ENCODE measurements at places on chromosomes 3 and 15. TPM values are rescaled to one million over a fixed set of nuclear protein-coding genes. Genes with fewer than 3 reads are reported as not detected.

VEPH1 gene
- 2.5 TPM for total RNA-seq

GRCh38 chr3:169513672-169514071 lies 149.8 kb downstream of the MECOM start:
- no peak overlapping the region for H3K27ac ChIP-seq
- H3K27me3 ChIP-seq: no peaks in the 10 kb centered on the region
- no peak overlapping the region for H3K4me3 ChIP-seq

DNA sequence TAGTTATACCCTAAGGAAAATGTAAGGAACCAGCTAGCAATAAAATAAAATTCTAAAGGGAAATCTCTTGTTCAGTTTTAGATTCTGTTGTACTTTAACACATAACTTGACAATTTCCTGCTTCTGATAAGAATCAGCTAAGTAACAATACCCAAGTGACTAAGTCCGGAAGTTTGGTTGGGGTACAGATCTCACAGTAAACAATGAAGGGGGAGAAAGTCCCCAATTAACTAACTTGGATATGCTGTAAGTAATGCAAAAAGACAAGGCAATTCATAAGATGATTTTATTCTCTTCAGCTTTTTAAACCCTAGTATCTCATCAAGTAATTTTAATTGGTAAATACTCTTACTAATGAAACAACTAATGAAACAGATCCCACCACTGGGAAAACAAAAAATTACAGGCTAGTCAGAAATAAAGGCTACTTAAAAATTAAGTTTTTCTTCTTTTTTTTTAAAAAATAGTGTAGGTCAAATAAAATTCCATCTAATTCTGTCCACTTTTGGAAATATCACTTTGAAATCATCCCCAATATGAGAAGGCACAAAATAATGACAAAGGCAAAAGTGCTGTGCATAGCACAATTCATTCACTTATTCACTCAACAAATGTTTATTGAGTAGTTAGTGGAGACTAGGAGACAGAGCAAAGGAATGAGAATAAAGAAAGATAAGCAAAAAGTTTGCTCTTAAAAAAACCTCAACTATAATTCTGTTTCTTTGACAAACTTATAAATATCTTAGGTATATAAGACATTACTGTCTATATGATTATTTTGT lies 37.8 kb upstream of the IL20RB start:
- H3K4me1 ChIP-seq: peaks cover 9% of the 10 kb centered on the region
- no peak overlapping the region for H3K4me3 ChIP-seq
- DNase-seq: no peak

DNA sequence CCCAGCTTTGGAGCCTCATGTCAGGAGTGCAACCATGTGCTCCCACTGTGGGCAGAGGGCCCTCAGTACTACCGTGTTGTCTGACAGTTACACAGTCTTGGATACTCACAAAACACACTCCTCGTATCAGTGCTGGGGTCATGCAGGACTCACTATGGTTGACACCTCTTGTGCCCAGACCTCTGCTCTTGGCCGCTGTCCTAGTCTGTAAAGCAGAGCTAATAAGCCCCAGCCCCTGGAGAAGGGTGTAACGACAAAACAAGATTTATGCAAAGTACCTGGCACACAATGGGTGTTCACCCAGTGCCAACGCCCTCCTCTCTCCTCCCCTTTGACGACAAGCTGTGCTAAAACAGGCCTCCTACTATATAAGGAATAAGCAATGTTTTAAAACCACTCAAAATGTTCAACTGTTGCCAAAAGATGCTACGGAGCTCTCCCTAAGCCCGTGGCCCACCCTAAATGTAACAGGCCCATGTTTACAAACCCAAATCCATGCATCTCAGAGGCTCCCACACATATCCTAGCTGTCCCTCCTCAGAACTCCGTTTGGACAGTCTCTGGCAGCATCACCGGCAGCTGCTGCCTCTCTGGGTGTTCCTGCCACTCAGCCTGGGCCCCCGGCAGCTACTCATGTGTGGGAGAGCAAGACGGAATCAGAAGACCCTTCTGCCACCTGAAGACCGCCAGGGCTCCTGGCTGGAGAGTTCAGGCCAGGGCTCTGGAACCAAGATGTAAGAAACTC lies 65.8 kb downstream of the MRPL46 start:
- DNase-seq: no peak
- H3K27me3 ChIP-seq: no peaks in the 10 kb centered on the region
- no peaks in the 10 kb centered on the region for H3K36me3 ChIP-seq
- H3K4me1 ChIP-seq: peaks cover 29% of the 10 kb centered on the region
- H3K27ac ChIP-seq: peak overlapping the region; percentile 78

- H3K4me1 ChIP-seq: no peaks in the 10 kb centered on the region
- H3K4me3 ChIP-seq: no peak overlapping the region
- H3K27me3 ChIP-seq: no peaks in the 10 kb centered on the region
- DNase-seq: peak; percentile 40
Measured at GRCh38 chr15:44735482-44736180, 697 bp upstream of the TRIM69 start.

GRCh38 chr3:174533286-174533685 lies 325.8 kb upstream of the NAALADL2 start:
- no peaks in the 10 kb centered on the region for H3K27me3 ChIP-seq
- H3K4me1 ChIP-seq: no peaks in the 10 kb centered on the region
- no peaks in the 10 kb centered on the region for H3K36me3 ChIP-seq
- DNase-seq: no peak
- H3K27ac ChIP-seq: no peak overlapping the region

DNA sequence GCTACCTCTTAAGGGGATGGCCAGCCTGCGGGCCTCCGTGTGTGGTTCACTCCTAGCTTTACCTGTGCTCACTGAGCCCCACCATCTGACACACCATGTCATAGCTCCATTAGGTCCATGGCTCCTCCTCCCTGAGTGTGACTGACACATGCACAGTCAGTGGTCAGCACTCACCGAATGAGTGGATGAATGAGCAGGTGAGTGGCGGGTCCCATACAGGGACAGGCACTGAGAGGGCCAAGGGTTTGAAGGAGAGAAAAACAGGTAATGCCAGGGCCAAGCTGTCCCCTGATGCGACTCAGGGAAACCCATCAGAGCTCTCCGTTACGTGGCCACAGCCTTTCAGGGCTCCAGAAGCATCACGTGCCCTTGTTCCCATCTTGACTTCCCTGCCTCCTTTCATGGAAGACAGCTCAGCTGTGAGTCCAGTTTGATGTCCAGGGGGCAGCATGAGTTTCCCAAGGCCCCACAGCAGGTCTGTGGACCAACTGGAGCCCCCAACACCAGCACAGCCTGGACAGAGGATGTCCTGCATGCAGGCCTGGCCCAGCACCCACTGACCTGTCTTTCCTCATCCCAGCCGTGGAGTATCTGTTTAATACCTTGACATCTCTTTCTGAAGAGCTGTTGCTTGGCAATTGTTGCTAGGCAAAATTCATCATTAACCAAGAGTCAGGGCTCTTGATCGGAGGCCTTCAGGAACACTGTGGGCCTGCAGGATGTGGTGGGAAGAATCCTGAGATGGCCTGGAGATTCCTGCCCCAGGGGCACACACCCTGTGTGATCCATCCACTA lies 84.4 kb downstream of the PLXNA1 start:
- H3K27me3 ChIP-seq: no peaks in the 10 kb centered on the region
- DNase-seq: no peak
- no peak overlapping the region for H3K4me3 ChIP-seq
- no peaks in the 10 kb centered on the region for H3K36me3 ChIP-seq

GRCh38 chr15:98787194-98787593 lies 138.9 kb downstream of the IGF1R start:
- no peaks in the 10 kb centered on the region for H3K27me3 ChIP-seq
- no peak overlapping the region for H3K4me3 ChIP-seq
- H3K36me3 ChIP-seq: no peaks in the 10 kb centered on the region
- peaks cover 32% of the 10 kb centered on the region for H3K4me1 ChIP-seq
